ENCODE measurements at places on chromosomes 16 and 17.

DNA sequence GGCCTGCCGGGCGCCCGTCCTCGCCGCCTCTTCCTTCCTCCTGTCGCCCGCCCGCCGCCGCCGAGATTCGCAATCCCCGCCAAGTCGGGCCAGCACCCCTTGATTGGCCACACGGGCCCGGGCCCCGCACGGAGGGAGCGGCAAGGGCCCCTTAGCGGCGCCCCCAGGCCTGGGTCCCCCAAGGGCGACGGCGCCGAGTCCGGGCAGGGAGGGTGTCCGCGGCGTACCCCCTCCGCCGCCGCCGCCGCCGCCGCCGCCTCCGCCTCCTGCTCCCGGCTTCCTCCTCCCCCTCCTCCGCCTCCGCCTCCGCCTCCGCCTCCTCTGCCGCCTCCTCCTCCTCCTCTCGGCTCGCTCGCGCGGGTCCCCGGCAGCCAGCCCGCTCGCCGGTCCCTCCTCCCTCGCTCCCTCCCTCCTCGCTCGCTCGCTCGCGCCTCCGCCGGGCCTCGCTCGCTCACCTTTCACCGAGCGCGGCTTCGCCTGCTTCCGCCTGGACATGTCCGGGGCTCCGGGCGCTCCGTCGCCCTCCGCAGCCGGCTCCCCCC lies 561 bp downstream of the ZNF423 start:
- DNase-seq = peak; percentile 83

DNA sequence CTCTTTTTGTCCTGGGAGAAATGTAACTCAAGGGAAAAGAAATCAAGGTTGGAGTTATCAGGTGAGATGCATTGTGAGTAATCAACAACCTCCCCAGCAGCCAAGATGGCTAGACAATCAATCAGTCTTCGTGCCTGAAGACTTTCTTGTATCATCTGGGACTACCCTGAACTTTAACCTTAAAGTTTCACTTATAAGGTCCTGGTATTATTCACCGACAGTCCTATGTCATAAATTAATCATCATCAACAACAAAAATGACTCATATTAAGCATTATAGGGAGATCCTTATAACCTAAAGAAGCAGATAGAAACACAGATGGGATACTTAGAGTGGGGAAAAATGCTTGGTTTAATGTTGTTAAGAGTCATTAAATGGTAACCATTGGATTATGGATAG lies 7.7 kb upstream of the TEKT3 start:
- DNase-seq = no peak

DNA sequence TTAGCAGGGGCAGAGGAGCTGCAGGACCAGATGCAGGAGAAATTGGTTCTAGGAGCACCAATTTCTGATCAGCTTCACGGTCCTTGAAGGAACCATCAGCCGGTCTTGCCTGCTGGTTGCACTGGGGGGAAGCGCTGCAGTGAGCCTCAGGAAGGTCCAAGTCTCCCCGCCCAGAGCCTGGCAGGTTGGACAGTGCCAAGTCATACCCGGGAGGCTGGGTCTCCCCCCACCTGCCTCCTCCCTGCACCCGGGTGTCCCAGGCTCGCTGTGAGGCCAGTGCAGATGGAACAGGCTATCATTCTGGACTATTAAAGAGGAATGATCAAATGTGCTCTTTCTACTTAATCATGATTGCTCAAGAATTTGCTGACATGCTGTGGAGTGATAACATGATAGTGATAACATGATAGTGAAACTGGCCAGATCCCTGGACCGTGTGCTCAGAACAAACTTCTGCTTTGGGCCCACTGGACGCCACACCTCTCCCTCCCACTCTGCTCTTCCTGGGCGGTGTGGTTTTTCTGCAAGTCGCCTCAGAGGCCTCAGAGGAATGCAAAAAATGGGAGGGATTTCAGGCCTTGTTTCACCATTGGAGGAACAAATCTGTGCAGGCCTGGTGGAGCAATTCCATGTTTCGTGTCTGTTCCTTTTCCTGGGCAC lies 236.0 kb downstream of the IRF8 start:
- DNase-seq = no peak

GRCh38 chr16:84597931-84598351 lies 19.9 kb downstream of the COTL1 start:
- no peak for DNase-seq

- DNase-seq = peak; percentile 18
Observed at GRCh38 chr17:7173687-7174602, 5.2 kb downstream of the ASGR1 start.

DNA sequence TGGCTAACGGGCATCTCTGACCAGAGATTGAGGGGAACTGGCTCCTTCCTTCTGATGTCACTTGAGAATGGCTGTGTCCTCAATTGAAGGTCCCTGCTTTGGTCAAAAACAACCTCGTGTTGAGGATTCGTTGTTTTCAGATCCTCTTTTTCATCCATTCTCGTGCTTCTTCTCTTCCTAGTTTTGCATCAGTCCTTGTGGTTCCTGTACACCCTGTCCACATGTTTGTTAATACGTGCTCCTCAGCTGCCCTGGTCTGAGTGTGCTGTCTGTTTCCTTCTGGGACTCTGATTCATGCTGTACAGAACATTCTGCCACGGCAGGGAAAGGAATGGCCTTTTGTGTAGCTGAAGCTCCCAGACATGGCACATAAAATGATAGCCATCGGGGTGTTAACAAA lies 863.2 kb upstream of the GOT2 start:
- no peak for DNase-seq

DNA sequence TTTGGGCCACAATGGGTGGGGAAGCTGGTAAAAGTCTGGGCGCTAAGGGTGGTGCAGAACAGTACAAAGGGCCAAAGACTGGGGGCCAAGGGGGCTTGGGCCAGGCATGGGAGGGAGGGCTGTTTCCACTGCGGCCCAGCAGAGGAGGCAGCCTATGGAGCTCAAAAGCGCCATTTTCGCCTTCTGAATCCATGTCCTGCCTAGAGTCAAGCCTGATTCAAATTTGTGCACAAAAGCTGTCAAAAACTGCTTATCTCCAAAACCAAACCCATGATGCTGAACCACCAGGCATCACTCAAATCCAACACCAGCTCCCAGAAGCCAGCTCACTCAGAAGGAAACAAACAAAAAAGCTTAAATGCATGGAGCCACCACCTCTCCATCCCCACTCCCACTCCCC lies 16.0 kb downstream of the COG7 start:
- DNase-seq = no peak

- no peak for DNase-seq
Observed at GRCh38 chr17:28161311-28161710, 118.8 kb downstream of the NLK start.

DNA sequence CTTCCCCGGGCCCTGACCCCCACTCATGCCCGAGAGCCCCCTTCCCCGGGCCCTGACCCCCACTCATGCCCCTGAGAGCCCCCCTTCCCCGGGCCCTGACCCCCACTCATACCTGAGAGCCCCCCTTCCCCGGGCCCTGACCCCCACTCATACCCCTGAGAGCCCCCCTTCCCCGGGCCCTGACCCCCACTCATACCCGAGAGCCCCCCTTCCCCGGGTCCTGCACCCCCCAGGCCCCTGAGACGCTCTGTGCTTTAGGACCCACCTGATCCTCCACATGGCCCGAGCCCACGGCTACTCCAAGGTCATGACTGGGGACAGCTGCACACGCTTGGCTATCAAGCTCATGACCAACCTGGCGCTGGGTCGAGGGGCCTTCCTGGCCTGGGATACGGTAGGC lies 6.8 kb downstream of the CTU2 start:
- DNase-seq = no peak

GRCh38 chr17:65523853-65524664 lies 37.4 kb downstream of the AXIN2 start:
- no peak for DNase-seq

DNA sequence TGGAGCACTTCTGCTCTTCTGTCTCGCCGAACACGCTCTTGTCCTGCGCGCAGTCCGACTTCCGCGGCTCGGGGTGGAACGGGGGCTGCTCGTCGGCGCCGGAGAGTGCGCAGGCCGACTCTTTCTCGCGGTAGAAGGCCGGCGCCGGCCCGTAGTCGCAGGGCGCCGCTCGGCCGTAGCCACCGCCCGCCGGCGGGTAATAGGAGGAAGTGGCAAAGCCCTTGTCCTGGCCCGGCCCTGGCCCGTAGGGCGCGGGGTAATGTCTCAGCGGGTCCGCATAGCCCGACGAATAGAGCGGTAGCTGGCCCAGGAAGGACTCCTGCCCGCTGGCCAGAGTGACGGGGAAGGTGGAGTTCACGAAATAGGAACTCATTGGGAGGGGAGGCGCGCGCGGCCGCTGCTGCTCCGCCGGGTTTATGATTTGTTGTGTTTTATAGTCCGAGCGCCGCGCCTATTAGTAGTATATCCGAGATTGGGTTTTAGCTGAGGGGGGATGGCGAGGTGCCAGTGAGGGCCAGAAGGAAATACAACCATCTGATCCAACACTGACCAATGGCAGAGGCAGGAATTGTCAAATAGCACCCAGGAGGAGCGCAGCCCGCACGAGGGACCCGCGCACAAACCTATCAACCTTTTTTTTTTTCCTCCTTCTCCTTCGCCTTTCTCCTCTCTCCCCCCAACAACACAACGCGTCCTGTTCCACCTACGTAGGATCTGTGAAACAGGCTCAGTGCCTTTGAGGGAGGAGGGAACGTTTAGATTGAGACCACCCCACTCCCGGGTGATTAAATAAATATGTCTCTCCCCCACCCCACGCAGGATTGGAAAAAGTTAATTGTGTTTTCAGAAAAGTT lies 4.4 kb upstream of the HOXB5 start:
- DNase-seq = peak; percentile 89

DNA sequence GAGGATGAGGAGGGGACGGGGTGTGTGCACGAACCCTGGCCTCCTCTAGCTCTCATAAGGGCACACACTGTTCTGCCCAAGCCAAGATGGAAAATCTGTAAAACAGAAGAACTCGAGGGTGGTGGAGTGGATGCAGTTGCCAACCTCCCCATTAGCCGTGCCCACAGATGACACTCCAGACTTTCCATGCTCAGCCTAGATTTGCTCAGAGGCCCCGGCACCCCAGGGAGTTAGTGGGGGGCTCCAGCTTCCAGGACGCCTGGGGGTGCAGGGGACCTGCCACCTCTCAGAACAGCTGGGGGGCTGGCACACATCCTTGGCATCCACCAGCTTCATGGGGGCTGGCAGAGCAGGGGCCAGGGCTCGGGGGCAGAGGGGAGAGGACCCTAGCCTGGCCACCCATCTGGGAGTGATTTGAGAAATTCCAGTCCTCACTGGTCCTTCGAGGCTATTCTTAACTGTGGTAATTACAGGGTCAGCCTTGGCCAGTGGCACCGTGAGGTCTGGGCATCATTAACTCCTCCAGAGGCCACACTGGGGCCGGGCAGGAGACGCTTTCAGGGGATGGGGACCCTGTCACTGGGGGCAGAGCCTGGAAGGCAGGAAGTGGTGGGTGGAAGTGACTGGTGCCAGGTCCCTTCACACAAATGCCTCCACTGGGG lies 14.3 kb downstream of the VASN start:
- no peak for DNase-seq

- DNase-seq = no peak
Observed at GRCh38 chr17:8459107-8459506, 23.4 kb downstream of the NDEL1 start.

- DNase-seq = peak; percentile 41
Observed at GRCh38 chr16:46673320-46674013, 15.5 kb downstream of the VPS35 start.

DNA sequence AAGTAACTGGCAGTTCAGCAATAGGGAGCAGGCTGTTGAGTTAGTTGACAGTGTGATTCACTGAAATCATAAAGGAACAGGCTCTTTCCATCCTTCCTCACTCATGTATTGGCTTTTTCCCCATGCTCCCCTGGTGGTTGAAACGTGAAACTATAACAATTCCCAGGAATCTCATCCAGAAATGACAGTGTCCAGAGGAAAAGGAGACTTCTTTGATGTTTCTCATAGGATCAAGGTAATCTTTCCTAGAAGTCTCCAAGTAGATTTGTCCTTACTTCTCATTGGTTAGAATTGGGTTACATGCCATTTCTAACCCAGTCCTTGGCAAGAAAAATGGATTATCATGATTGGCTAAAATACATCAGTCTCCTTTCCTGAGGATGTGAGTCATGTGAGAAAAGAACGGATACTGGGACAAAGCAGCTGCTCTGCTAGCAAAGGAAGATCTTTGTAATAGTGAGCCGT lies 14.4 kb downstream of the TTC19 start:
- DNase-seq = peak; percentile 74

GRCh38 chr16:57846078-57846697 lies 43.9 kb upstream of the KIFC3 start:
- DNase-seq = no peak

GRCh38 chr16:88941913-88942909 lies 34.8 kb downstream of the CBFA2T3 start:
- no peak for DNase-seq

- DNase-seq = no peak
Observed at GRCh38 chr17:17815436-17816200, 21.2 kb downstream of the SREBF1 start.

GRCh38 chr16:56742030-56742984 lies 12.4 kb downstream of the NUP93 start:
- peak; percentile 85 for DNase-seq

DNA sequence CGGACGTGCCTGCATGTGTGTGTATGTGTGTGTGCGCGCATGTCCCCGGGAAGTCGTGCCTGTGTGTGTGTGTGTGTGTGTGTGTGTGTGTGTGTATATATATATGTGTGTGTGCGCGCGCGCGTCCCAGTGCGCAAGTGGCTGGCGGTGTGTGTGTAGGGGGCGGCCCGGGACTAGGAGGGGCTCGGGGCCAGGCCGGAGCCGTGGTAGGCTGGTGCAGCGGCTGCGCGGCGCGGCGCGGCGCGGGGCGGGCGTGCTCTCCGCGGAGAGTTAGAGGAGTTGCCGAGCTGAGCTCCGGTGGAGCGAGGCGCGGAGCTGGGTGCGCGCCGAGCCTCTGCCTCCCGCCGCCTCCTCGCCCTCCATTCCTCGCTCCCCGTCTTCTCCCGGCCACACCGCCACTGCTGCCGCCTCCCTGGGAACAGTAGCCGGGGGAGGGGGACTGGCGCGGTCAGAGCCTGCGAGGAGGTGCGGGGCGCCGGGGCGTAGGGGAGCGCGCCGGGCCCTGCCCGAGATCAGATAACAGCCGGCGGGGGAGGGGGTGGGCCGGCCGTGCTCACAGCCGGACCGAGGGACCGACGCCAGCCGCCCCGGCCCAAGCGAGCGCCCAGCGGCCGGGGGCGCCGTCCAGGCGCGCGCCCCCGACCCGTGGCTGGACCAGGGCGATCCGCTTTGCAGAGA lies at the start of gene KCNJ12:
Gene KCNJ12, plus strand, starts transcription at position 277 of the 678 bp plus-strand sequence. CDS start 38,986 bp downstream, outside the sequence.
- peak; percentile 10 for DNase-seq

GRCh38 chr16:26464576-26465266 lies 602.0 kb upstream of the C16orf82 start:
- no peak for DNase-seq

GRCh38 chr16:10067835-10068234 lies 114.4 kb downstream of the GRIN2A start:
- no peak for DNase-seq

All from fibroblast of skin of abdomen (primary cell).